ENCODE measurements at places on chromosomes 6 and 20. TPM values are rescaled to one million over a fixed set of nuclear protein-coding genes. Genes with fewer than 3 reads are reported as not detected.

GRCh38 chr6:125904871-125905270 lies 51.7 kb upstream of the HINT3 start:
- H3K4me1 ChIP-seq = peaks cover 2% of the 10 kb centered on the region
- peaks cover 56% of the 10 kb centered on the region for H3K36me3 ChIP-seq
- no peak for DNase-seq
- no peaks in the 10 kb centered on the region for H3K27me3 ChIP-seq
- H3K4me3 ChIP-seq = no peak overlapping the region
- no peak overlapping the region for H3K27ac ChIP-seq

- peak overlapping the region; percentile 87 for H3K27ac ChIP-seq
- no peaks in the 10 kb centered on the region for H3K36me3 ChIP-seq
- H3K27me3 ChIP-seq = no peaks in the 10 kb centered on the region
- H3K4me1 ChIP-seq = peaks cover 67% of the 10 kb centered on the region
- no peak for DNase-seq
- H3K4me3 ChIP-seq = peak overlapping the region; percentile 3
Observed at GRCh38 chr6:129748212-129748900, 38.4 kb upstream of the ARHGAP18 start.

DNA sequence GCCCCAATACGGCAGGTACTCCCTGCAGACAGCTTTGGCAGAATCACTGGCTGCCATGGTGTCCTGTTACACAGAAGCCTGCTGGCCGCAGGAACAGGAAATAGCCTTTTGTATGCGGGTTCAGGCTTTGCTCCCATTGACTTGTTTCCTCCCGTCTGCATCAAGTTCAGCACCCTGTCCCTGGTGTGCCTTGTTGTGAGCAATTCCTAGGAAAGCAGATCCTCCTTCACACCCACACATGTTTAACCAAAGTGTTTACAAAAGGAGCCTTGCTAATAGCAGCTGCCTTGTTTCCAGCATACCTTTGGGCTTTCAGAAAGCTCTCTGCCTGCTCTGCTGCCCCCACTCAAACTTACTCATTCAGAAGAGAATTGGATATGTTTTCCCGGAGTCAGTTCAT lies 127.2 kb upstream of the SUPT3H start:
- no peak for DNase-seq
- H3K27me3 ChIP-seq = no peaks in the 10 kb centered on the region
- H3K27ac ChIP-seq = peak overlapping the region; percentile 66

DNA sequence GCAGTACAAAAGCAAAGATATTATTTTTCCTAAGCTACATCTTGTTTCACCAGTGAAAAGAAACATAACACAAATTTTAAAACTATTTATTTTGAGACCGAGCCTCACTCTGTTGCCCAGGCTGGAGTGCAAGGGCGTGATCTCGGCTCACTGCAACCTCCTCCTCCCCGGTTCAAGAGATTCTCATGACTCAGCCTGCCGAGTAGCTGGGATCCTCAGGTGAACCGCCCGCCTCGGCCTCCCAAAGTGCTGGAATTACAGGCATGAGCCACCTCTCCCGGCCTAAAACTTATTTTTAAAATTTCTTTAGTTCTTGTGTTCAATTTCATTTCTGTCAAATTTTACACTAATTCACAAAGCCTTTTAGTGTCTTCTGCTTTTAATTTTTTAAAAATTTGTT lies 5.9 kb downstream of the SRSF12 start:
- peaks cover 2% of the 10 kb centered on the region for H3K4me1 ChIP-seq
- DNase-seq = no peak
- no peak overlapping the region for H3K4me3 ChIP-seq
- no peaks in the 10 kb centered on the region for H3K36me3 ChIP-seq

DNA sequence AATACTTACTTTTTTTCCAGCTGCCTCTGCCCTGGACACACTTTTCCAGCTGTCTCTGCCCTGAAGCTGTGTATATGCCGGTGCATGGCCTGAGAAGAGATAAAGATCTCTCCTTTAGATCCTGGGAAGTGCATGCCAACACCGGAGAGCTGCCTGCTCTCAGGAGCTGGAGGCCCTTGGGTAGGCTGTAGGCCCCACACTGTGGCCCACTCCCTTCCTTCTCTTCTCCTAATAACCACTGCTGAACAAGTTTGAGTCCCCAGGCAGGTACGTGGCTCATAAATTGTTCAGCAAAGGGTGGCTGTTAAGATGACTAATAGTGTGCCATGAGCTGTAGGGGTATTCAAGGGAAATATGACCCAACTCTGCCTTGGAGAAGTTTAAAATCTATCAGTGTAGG lies 102.5 kb downstream of the CD24 start:
- DNase-seq = no peak
- H3K4me3 ChIP-seq = no peak overlapping the region
- no peak overlapping the region for H3K27ac ChIP-seq
- no peaks in the 10 kb centered on the region for H3K27me3 ChIP-seq
- H3K4me1 ChIP-seq = peaks cover 2% of the 10 kb centered on the region
- H3K36me3 ChIP-seq = no peaks in the 10 kb centered on the region

DNA sequence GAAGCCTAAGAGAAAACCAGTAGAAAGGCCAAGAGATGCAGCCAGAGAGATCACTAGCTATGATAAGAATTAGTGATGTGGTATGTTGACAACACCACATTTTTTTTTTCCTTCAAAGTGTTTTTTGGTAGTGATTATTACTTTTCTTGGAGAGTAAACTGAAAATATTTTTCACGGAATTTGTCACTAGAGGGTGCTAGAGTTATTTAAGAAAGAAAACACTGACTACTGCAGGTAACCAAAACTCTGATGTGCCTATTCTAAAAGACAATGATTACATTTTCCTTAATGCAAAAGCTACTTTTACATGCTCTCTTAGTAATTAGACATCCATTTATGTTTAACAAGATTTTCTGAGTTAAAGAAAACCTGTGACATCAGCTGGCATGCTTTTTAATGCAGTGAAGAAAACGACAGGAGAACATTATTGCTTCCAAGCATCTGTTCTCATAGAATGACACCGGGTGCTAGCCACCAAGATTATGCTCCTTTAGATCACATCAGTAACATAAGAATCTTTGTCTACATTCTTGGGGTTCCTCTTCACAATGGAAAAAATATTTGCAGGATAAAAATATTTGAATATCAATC lies 28.8 kb downstream of the RWDD2A start:
- peaks cover 3% of the 10 kb centered on the region for H3K36me3 ChIP-seq
- H3K27ac ChIP-seq = no peak overlapping the region
- DNase-seq = no peak
- no peak overlapping the region for H3K4me3 ChIP-seq
- no peaks in the 10 kb centered on the region for H3K27me3 ChIP-seq
- H3K4me1 ChIP-seq = peaks cover 17% of the 10 kb centered on the region

DNA sequence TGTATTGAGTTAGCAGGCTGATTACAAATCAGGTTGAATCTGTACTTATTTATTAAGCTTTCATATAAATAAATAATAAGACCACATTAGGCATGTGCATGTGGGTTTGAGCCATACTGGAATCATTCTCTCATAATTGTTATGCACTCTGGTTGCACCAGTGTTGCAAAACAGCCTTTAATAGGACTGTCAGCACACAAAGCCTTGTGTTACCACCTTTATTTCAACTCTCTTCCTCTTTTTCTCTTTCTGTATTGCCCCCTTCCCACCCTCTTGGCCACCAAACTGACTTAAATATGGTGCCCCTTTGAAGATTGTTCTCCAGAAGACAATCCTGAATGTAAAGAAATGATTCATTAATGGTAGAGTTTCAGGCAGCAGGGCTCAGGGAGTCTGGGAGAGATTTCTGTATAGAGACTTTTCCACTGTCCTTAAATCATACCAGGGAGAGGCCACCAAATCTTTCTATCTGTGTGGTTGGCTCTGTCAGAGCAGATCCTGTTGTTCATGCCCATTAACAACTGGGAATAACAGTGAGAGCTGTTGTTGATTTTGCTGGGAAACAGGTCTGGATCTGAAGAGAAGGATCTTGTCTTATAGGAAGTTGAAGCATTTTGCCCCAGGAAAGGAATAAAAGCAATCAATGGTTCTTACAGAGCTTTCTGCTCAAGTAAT lies 131.6 kb upstream of the SOX4 start:
- H3K36me3 ChIP-seq = no peaks in the 10 kb centered on the region
- H3K4me3 ChIP-seq = no peak overlapping the region
- peaks cover 9% of the 10 kb centered on the region for H3K27me3 ChIP-seq

DNA sequence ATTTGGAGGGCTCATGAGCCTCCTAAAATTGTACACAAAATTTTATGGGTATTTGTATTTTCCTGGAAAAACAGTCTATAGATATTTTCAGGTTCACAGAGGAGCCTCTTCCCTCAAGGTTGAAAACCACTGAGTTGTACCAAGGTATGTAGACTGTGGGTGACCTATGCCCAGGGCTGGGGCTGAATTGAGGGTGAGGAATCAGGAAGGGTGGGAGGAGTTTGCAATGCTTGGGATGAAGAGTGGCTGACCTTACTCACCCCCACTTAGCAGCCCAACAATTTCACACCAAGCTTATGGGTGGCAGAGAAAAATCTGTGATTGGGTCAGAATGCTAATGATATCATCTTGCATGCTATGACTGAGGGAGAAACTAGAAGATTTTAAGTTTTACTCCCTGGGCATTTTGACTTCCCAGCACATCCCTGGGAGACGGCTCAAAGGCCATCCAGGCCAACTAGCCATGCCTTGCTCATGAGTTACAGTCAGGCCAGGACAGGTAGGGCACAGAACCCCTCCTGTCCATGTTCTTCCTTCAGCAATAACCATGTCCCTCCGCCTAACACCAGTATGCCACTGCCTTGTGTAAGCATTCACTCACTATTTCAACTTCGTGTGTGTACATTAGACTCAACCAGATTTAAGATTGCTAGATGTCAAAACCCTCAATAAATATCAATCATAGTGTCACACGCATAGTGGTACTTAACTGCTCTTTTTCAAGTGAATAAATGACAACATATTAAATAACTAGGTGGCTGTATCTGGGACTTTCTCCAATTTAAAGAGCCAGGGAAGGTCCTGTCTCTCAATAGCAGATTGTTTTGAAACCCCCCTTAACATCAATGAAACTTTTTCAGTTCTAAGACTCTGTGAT lies 16.6 kb downstream of the ADTRP start:
- H3K27me3 ChIP-seq = no peaks in the 10 kb centered on the region
- peaks cover 34% of the 10 kb centered on the region for H3K4me1 ChIP-seq

DNA sequence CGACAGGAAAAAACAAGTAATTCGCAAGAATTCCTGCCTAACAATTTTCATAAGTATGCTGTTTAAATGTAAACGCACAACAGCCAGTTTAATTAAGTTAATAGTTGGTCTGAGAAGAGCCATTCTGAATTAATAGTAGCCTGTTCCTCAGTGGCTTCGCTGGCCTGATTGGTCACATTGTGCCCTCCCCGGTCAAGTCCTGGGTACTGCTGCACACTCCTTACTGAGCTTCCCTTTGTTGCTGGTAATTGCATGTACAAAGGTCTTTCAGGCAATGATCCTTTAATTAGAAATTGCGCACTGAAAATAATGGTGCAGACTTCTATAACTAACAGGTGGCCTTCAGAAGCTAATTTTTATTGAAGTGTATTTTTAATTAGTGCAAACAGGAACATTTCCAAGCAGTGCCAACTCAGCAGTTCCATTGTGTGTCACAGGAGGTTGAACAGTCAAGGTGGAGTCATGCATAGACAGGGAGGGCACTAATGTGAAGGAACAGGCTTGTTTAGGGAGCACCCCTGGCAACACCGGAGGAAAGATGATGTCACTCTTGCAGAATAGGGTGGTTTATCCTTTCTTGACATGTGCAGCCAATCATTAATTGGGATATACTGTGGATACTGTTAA lies 92.6 kb upstream of the SLC22A23 start:
- peaks cover 6% of the 10 kb centered on the region for H3K36me3 ChIP-seq
- H3K27me3 ChIP-seq = peaks cover 3% of the 10 kb centered on the region
- no peak overlapping the region for H3K4me3 ChIP-seq
- H3K4me1 ChIP-seq = no peaks in the 10 kb centered on the region
- peak; percentile 25 for DNase-seq
- no peak overlapping the region for H3K27ac ChIP-seq

DNA sequence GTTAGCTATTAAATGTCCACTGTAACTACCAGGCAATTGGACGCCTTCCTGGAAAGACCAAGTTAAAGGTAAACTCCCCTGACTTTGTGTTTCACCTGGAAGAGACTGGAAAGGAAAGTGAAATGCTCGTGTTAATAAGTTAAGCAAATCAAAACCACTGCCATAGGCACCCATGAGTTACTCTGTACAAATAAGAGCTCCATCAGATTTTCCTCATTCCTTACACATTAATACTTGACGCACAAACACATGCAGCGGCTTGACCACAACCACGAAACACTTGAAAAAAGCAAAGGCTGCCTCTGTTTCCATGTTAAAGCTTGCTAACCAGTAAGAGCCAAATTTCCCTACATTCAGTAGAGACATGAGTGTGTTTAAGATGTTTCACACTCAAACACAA lies 19.8 kb downstream of the GCM1 start:
- H3K36me3 ChIP-seq = no peaks in the 10 kb centered on the region
- H3K4me1 ChIP-seq = no peaks in the 10 kb centered on the region
- H3K27ac ChIP-seq = no peak overlapping the region

- H3K4me3 ChIP-seq = no peak overlapping the region
- no peaks in the 10 kb centered on the region for H3K4me1 ChIP-seq
- DNase-seq = no peak
Observed at GRCh38 chr6:99833034-99833433, 161.0 kb downstream of the MCHR2 start.

GRCh38 chr6:145147559-145147958 lies 587.8 kb downstream of the EPM2A start:
- H3K27ac ChIP-seq = no peak overlapping the region
- H3K4me1 ChIP-seq = peaks cover 35% of the 10 kb centered on the region
- no peaks in the 10 kb centered on the region for H3K27me3 ChIP-seq
- DNase-seq = no peak

DNA sequence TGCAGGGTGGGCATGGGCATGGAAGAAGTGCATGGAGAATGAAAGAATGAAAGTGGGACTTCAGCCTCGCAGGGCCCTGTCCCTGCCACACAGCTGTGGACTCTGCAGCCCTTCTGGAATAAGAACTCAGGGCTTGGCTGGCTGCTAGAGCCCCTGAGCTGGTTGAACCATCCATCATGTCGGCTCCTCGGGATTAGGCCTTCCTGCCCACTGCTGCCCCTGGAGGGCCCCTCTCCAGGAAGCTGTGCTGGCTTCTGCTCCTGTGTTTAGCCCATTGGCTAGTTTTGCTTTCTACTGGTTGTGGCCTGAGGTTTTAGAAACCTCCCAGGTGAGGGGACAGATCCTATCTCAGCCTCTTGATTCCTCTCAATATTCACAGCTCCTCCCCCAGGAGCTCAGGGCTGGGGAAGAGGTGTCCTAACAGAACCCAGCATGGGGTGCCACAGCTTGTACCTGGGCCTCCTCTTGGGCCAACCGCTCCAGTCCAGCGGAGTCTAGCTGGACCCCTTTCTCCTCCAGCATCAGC lies 7.9 kb downstream of the AARS2 start:
- DNase-seq = no peak
- no peaks in the 10 kb centered on the region for H3K27me3 ChIP-seq
- H3K4me1 ChIP-seq = no peaks in the 10 kb centered on the region
- no peak overlapping the region for H3K4me3 ChIP-seq
- H3K27ac ChIP-seq = no peak overlapping the region
- H3K36me3 ChIP-seq = peaks cover 44% of the 10 kb centered on the region

- peaks cover 13% of the 10 kb centered on the region for H3K4me1 ChIP-seq
- H3K4me3 ChIP-seq = no peak overlapping the region
- H3K27me3 ChIP-seq = no peaks in the 10 kb centered on the region
- H3K36me3 ChIP-seq = no peaks in the 10 kb centered on the region
Observed at GRCh38 chr6:141598487-141598886, 534.2 kb upstream of the GJE1 start.

MOG gene
- not detected for total RNA-seq

PRDM13 gene
- not detected for total RNA-seq

CGA gene
- not detected for total RNA-seq
